ENCODE measurements at places on chromosomes 4 and X. TPM values are rescaled to one million over a fixed set of nuclear protein-coding genes. Genes with fewer than 3 reads are reported as not detected.

CCSER1 gene
- polyA plus RNA-seq = 0.03 TPM

GAGE12J gene
- not detected for polyA plus RNA-seq

TLR8 gene
- not detected for polyA plus RNA-seq

C4orf54 gene
- polyA plus RNA-seq = under 0.01 TPM

MBNL3 gene
- polyA plus RNA-seq = 9.7 TPM

ARMCX5 gene
- polyA plus RNA-seq = 10.8 TPM

CCKAR gene
- not detected for polyA plus RNA-seq

NDNF gene
- not detected for polyA plus RNA-seq

CCNG2 gene
- polyA plus RNA-seq = 24.2 TPM

SCML2 gene
- 0.63 TPM for polyA plus RNA-seq

SPINK2 gene
- not detected for polyA plus RNA-seq

SLC9B1 gene
- 0.08 TPM for polyA plus RNA-seq

EREG gene
- 13.2 TPM for polyA plus RNA-seq

DCAF8L2 gene
- polyA plus RNA-seq = not detected

CLNK gene
- not detected for polyA plus RNA-seq

NAA11 gene
- polyA plus RNA-seq = not detected

ARHGEF9 gene
- 15.6 TPM for polyA plus RNA-seq

IL15 gene
- polyA plus RNA-seq = 1.4 TPM

GABRE gene
- polyA plus RNA-seq = 9.1 TPM

DCLK2 gene
- polyA plus RNA-seq = 0.02 TPM

F11 gene
- polyA plus RNA-seq = not detected

CXCL9 gene
- not detected for polyA plus RNA-seq

SFRP2 gene
- polyA plus RNA-seq = 0.02 TPM

CENPVL3 gene
- 0.09 TPM for polyA plus RNA-seq

NIPAL1 gene
- polyA plus RNA-seq = 12.0 TPM

PSAPL1 gene
- polyA plus RNA-seq = 0.01 TPM

SPANXA2 gene
- not detected for polyA plus RNA-seq

DGKK gene
- polyA plus RNA-seq = not detected

PWWP3B gene
- 0.07 TPM for polyA plus RNA-seq

GK2 gene
- polyA plus RNA-seq = not detected

TMEM156 gene
- polyA plus RNA-seq = 0.60 TPM

SPANXN4 gene
- not detected for polyA plus RNA-seq

CCDC149 gene
- polyA plus RNA-seq = 2.2 TPM

GAGE12E gene
- not detected for polyA plus RNA-seq

FAM200B gene
- polyA plus RNA-seq = 22.8 TPM

MID2 gene
- polyA plus RNA-seq = 8.8 TPM

RAB41 gene
- not detected for polyA plus RNA-seq

CXCL5 gene
- polyA plus RNA-seq = 1.6 TPM

CORIN gene
- polyA plus RNA-seq = 0.05 TPM

IL2RG gene
- polyA plus RNA-seq = not detected

MTHFD2L gene
- 11.5 TPM for polyA plus RNA-seq

WDR19 gene
- polyA plus RNA-seq = 11.5 TPM

DCAF12L2 gene
- polyA plus RNA-seq = not detected

BMX gene
- polyA plus RNA-seq = 0.16 TPM

ZCCHC18 gene
- 1.5 TPM for polyA plus RNA-seq

UNC5C gene
- 3.0 TPM for polyA plus RNA-seq

MAGEA2B gene
- not detected for polyA plus RNA-seq

RHOXF2B gene
- not detected for polyA plus RNA-seq

PLK4 gene
- polyA plus RNA-seq = 13.1 TPM

CRLF2 gene
- not detected for polyA plus RNA-seq

Data from mammary epithelial cell (primary cell).